Stimulated activated CD8-positive, alpha-beta memory T cell treated with anti-CD3 and anti-CD28 coated beads, Interleukin-4, amount 100 ng/mL, for 1 hour (primary cell): ENCODE measurements at places on chromosomes 12 and 14.
A peak's percentile ranks its signal among the peaks of the same experiment; 100 is the strongest.

GRCh38 chr12:98274430-98275130 is 240.8 kb upstream of the TMPO start:
- no peak for DNase-seq

- no peak for DNase-seq
Observed at GRCh38 chr14:102903889-102904512, 18.5 kb upstream of the AMN start.

DNA sequence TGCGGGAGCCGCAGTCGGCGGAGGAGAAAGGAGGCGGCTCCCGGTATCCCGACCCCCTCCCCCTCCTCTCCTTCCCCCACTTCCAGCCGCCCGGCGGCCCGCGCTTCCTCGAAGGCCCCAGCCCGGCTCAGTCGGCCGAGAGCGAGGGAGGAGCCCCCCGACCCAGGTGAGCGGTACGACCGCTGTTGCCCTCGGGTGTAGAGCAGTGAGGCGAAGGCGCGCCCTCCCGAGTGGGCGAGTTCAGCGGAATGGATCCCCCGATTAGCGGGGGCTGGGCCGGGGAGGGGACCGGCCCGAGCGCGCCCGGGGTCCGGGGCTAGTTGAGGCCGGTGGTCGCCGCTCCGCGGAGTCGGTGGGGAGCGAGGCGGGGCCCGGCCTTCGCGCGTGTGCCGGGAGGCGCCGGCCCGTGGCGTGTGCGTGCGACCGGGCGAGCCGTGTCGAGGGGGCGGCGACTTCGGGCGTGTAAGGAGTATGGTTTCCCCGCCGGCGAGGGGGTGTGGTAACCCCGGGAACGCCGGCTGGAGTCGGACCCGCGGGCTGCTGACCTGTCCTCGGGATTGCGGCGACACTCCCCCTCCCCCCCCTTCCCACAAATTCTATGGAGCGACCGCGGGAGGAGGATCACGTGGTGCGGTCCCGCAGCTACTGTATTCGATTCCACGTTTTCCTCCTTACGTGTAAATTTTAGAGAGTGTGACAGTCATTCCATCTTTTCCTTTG is 501 bp downstream of the RIMKLB start:
- DNase-seq, result peak; percentile 13

- no peak for DNase-seq
Observed at GRCh38 chr14:51534610-51535011, 117.1 kb upstream of the FRMD6 start.

GRCh38 chr12:3361146-3361545 is 129.9 kb upstream of the PRMT8 start:
- DNase-seq, result no peak

DNA sequence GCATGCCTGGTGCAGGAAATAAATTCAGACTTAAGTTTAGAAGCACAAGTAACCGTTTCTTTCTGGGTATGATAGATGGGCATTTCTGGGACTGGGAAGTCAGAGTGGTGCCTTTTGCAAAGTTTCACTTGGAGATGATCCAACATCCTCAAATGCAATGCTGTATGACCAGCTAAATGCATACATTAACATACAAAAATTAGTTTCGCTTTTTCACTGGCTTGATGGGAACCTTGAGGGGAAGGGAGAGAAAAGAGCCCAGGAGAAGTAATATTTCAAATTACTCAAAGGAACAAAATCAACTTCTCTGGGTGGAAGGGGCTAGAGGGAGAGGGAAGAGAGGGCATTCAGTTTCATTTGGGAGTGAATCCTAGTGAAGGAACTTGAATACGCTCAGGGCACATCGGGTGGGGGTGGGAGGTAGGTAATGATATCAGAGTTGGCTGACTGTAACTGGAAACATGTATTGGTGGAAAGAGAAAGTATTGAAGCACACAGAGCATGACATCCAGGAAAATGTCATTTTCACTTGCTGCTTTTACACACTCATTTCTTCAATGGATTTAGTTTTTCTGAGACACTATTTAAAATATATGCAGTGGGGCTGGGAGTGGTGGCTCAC is 175.5 kb downstream of the PTPRO start:
- no peak for DNase-seq

DNA sequence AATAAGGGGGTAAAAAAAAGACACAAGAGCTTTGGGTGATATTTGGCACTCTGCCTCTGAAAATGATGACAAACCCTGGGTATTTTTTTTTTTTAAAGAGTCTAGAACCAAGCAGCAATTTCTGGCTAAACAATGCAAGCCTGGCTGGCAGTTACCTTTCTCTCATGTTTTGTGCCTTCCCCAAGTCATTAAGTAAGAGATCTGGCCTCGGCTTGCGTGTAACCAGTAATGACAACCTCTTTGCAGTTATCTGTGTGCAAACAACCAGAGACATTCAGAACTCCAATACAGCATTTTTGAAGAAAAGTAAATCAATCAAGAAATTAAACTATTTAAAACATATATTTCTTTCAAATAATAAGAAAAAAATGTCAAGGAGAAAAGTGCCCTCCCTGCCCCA is 167.5 kb downstream of the KCNC2 start:
- no peak for DNase-seq

GRCh38 chr14:67817750-67818438 is 1.5 kb upstream of the ZFYVE26 start:
- no peak for DNase-seq

- DNase-seq, result no peak
Observed at GRCh38 chr14:99203801-99204200, 68.2 kb downstream of the BCL11B start.

- no peak for DNase-seq
Observed at GRCh38 chr12:47920913-47921312, 16.1 kb upstream of the VDR start.

- DNase-seq, result no peak
Observed at GRCh38 chr12:104709692-104710435, 248.2 kb downstream of the SLC41A2 start.

DNA sequence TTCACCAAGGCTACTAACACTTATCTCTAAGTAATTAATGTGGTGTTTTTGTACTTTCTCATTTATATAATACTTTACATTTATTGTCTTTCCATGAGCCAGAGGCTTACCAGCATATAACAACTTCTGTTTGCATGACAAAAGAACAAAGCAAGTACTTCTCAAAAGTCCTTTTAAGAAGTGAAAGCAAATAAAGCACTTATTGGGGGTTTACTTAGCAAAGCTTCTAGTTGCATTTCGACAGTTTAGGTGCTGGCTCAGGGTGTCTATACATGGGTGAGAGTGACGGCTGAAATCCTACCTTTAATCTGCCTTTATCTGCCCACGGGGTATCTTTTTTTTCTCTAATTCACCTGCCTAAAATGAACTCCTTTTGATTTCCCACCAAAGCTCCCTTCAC is 21.0 kb upstream of the DCN start:
- no peak for DNase-seq

- DNase-seq, result no peak
Observed at GRCh38 chr12:57832966-57833365, 13.6 kb downstream of the CTDSP2 start.

DNA sequence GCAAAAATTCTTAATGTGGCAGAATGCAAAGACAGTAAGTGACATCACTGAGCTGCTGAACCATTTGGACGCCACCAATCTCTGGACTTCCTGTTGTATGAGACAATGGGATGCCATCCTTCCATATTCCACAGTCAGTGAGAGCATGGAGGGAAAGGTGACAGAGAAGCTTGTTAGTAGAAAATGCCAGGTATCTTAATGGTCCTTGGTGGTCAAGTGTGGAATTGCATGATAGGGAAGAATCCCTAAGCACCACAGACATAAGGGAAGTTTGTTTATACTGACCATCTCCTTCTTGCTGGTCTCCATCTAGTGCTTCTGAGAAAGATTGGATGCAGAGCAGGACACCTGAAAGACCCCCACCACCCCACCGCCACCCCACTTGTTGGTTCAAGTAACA is 1410.0 kb upstream of the TMEM132C start:
- no peak for DNase-seq

GRCh38 chr14:29663281-29663801 is 264.3 kb downstream of the PRKD1 start:
- no peak for DNase-seq

DNA sequence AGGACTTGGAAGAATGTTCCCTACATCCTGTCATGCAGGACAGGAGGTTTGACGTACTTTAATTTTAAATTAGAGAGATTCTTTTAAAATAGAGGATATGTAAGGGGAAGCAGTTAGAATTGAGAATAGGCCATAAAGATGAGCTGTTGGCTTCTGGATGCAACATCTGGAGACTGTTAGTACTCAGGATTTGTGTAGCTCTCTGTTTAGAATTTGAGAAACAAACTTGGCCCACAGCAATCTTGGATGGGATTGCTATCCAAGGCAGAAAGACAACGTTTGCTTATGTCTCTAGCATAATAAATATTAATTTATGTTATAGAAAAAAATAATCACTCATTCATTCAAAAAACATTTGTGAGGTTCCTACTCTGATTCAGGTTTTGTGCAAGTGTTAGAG is 398.4 kb upstream of the NOVA1 start:
- no peak for DNase-seq

DNA sequence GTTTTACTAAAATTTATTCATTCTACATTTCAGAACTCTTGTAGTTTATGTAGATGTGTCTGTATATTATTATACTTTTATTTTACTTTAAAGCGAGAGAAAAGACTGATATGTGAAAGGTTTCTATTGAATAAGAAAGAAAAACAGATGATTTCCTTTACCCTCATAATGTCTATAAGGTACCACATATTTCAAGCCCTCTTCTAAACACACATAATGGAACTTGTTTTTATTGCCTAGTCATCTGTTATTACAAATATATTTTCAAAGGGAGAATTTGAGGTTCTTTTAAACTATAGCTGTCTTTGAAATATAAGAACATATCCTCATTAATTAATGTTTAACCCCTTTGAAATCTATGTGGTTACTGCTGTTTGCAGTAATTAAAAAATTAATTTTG is 34.5 kb downstream of the NAV3 start:
- DNase-seq, result no peak

DNA sequence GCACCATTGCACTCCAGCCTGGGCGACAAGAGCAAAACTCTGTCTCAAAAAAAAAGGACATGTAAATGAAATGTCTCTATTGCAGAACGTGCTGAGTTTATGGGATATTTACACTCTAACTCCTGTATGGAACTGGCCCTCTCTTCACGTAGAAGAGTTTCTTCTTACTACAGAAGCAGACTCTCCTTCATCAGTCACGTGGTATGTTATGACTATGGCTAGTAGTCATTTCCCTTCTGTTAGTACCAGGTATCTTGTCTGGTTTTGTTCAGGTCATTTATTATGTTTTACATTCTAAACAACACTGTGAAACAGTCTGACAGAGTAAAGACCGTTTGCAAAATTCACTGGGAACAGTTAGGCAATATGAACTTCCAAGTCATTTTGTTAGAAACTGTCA is 20.3 kb downstream of the KNTC1 start:
- no peak for DNase-seq

DNA sequence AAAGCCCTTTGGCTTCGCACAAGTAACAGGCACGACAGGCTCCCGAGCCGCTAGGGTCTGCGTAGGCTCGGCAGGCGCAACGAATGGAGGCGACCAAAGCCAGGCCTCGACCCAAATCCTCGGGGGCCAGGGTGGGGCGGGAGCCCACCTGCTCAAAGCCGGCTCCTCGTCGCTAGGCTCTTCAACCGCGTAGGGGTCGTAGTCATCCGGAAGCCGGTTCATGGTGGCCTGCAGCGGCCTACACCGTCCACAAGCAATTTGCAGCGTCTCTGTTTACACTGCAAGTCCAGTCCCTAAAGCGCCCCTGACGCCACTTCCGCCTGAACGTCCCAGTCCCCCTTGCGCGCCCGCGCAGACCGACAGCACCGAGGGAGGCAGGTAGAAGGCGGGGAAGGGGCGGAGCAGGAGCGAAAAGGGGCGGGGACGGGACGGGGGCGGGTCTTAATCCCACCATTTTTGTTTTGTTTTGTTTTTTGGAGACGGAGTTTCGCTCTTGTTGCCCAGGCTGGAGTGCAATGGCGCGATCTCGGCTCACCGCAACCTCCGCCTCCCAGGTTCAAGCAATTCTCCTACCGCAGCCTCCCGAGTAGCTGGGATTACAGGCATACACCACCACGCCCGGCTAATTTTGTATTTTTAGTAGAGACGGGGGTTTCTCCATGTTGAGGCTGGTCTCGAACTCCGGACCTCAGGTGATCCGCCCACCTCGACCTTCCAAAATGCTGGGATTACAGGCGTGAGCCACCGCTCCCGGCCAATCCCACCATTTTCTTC is at the start of gene EAPP:
Gene EAPP (minus strand): TSS at position 295 of the 774 bp plus-strand sequence. CDS start 73 bp downstream, at position 222.
- DNase-seq, result peak; percentile 90

DNA sequence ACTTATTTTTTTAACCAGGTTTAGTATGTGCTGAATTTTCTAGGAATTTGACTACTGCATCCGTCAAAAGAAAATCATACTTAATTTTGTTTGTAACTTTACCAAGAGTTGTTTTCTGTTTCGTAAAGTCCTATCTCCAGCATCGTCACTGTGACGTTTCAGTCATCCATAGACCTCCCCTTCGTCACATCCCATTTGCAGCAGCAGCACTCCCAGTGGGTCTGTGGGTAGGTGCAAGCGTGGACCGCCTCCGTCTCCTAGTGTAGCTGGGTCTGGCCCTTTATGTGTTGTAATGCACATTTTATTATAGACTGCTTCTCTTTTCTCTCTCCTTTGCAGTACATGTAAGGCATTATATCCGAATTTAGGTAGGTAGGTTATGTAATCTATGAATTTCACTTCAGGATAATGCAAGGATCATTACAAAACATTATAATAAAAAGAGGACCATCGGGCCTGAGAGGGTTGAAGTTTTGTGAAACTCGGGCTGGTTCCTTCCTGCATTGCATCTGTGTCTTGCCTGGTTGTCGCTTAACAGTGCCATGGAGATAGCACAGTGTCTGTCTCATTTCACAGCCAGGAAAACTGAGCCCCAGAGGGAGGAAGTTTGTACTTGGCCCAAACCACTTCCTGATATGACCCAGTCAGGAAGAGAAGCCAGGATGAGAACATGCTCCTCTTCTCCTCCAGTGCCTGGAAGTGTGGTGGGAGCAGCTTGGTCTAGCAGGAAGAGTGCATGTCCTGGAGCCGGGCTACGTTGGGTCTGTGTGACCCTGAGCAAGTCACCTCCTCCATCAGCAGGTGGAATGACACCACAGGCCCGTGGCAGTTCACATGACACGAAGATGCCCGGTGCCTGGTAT is 41.3 kb downstream of the EVL start:
- DNase-seq, result no peak

GRCh38 chr14:24674204-24674970 is 40.4 kb upstream of the GZMB start:
- DNase-seq, result no peak

DNA sequence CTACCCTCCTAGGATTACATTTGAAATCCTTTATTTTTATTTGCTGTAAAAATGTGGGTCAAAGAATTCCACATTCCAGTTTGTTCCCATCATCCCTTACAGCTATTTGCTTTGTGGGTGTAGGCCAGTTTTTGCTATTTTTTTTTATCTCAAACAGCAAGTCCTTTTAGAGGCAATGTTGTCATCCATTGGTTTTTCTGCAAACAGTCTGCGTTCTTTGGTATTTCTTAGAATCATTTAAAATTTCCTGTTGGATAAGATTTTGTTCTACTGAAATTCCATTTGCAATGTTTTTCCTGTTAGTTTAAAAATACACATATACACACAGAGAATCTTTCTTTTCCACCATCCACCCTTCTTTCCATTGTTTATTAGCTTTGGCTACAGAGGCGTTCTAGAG is 53.3 kb upstream of the STK38L start:
- no peak for DNase-seq
